Muscle of arm (tissue), 14 donors: ENCODE measurements at places on chromosomes 7 and 10.

DNA sequence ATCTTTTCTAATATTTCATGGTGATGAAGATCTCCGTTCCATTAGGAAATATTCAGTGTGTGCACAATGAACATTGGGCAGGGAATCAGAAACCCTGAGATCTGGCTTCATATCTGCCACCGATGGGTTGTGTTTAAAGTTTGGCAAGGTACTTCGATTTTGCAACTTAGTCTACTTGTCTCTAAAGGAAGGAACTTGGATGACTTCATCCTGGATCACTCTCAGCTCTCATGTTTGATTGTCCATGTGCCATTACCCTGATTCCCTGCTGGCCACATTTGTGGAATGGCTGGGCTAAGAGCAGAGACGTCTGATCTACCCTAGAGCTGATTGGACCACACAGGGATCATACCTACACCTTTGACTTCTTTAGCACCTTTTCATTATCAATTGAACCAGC is 177.0 kb upstream of the KMT2E start:
- DNase-seq, result no peak

DNA sequence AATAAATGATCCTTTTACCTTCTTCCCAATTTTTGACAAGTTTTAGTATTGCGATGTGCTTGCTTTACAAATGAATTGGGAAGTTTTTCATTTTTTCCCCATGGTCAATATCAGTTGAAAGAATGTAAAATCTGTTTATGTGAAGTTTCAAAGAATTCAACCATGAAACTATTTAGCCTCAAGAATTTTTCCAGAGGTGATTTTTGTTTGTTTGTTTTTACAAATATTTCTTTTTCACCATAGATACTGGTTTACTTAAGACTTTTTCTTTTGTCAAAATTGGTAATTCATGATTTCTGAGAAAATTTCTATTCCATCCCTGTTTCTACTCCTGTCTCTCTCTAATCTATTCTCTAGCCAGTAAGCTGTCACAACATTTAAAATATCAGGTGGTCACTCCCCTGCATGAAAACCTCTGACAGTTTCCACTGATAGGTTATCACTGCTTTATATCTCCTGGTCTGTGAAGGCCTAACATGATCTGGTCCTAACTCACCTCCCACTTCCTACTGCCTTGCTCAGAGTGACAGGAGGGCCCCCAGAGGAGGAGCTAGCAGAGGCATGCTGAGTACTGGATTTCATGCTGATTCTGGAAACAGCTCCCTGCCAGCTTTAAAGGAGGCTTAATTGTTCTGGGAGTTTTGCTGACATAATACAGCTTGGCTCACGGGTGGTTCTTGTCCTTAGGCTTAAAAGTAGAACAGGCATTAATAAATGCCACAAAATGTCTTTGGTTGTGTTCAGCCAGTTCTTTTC is 7.6 kb upstream of the ARMS2 start:
- DNase-seq, result no peak

DNA sequence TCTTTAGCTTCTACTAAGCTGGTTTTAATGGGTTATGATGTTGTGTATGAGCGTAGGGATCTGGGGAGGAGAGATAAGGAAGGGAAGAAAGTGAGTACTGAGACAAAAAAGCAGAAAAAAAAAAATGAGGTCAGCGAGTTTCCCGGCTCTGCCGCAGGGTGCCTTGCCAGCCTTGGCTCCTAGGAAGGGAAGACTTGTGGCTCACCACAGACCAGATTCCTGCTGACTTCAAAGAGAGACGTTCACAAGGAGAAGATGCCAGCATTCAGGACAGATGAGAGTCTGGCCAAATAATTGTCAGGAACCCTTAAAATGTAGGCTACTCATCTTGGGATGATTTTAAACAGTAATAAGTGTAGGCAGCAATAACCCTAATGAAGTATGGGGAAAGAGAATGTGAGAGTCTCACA is 11.4 kb upstream of the FAS start:
- no peak for DNase-seq

- DNase-seq, result no peak
Observed at GRCh38 chr10:105700218-105700617, 1059.1 kb downstream of the SORCS3 start.

DNA sequence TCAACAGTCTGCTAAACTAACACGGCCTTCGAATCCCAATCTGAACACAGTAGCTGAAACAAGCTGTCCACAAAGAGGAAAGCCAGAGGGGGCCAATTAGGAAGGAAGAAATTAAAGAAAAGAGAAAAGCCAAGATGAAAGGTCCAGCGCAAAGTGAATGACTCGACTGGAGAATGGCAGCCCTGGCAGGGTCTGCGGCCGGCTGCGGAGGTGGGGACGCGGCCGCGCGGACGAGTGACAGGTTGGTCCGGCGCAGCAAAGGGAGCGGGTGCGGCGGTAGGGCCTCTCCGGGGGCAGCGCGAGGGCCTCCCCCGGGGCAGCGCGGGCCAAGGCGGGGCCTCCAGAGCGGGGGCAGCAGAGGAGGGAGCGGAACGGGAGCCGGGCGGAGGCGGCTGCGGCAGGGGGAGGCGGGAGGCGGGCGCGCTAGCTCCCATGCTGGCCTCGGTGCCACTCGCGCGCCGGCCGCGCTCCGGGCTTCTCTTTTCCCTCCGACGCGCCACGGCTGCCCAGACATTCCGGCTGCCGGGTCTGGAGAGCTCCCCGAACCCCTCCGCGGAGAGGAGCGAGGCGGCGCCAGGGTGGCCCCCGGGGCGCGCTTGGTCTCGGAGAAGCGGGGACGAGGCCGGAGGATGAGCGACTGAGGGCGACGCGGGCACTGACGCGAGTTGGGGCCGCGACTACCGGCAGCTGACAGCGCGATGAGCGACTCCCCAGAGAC is at the start of gene VWC2:
Gene VWC2, plus strand, starts transcription at position 421 of the 718 bp plus-strand sequence. CDS start 1,798 bp downstream, outside the sequence.
- no peak for DNase-seq

DNA sequence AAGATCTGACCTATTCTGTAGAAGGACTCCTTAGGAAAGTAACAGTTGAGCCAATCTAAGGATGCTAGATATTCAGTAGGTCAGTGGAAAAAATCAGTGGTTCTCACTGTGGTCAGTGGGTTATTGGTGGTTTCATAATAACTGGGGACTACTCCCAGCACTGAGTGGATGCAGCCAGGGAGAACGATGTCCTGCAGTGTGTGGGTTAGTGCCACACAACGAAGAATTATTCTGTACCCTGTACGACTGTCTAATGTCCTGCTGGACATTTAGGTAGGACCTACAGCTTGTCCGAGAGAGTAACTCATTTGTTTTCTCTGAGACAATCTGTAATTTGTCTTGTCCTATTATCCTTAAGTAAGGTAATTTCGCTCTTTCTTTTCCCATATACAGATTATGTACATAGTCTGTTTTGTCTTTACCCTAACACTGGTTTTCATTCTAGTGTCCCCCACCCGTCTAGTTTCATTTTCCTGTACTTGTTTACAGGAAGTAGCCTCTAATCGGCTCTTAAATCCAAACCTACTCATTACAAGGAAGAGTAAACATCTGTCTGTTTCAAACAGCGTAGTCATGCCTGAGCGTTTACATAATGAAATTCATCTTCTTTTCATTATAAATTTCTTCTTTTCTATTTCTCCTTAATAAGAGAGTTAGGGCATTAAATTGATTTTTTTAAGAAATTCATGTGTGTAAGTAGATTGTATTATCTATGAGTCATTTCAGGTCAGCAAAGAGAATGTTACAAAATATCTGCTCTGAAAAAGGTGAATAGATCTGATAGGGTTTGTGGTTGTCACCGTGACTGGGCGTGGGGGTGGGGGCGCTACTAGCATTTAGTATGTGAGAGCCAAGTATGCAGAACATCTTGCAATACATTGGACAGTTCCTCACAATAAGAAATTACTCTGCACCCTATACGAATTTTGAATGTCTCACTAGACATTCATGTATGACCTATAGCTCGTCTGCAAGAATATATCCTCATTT is 8.3 kb upstream of the ZC3HAV1L start:
- no peak for DNase-seq

DNA sequence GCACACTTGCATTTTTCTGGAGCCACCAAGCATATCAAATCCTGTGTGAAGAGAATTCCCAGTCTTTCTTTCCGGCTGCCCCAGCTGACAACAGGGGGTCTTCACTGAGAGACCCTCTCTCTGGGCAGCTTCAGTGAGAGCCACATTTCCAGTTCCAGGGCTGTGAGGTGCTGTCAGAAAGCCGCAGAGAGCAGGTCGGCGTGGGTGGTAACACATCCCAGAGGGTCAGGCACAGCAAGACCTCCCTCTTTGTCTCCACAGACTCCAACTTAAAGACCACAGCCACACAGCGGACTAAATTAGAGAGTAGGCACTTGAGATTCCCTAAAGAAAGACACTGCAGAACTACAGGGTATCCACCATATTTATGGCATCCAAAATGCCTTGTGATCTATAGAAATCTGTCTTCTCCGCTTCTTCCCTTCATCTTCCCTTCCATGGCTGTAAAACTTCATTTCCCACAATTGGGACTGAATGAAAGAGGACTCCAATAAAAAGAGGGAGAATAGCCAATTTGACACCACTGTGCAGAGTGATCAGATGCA is 116.0 kb upstream of the C7orf33 start:
- DNase-seq, result no peak

DNA sequence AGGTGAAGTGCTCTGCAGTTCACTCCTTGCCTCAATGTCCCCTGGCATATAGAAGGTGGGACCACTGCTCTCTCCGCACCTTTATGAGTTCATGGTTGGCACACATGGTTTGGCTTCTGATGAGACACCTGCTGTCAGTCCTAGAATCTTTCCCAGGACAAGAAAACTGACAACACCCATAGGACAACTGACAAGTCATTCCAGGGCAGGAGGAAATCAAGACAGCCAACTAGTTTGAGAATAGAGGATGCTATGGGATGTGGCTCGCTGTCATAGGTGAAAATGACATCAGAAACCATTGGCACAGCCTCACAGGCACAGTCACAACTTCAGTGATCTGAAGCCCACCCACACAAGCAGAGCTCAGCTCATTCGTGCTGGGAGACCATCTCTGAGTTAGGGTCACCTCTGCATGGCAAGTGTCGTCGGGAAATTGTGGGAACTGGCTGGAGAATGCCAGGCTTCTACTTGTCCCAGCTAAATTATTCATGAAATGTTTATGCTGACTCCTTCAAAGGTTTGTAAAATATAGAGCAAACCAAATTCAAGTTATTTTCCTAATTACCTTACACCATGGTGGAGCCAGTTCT is 762.4 kb downstream of the GRID1 start:
- no peak for DNase-seq

- DNase-seq, result no peak
Observed at GRCh38 chr10:24237801-24238395, 29.0 kb downstream of the KIAA1217 start.

DNA sequence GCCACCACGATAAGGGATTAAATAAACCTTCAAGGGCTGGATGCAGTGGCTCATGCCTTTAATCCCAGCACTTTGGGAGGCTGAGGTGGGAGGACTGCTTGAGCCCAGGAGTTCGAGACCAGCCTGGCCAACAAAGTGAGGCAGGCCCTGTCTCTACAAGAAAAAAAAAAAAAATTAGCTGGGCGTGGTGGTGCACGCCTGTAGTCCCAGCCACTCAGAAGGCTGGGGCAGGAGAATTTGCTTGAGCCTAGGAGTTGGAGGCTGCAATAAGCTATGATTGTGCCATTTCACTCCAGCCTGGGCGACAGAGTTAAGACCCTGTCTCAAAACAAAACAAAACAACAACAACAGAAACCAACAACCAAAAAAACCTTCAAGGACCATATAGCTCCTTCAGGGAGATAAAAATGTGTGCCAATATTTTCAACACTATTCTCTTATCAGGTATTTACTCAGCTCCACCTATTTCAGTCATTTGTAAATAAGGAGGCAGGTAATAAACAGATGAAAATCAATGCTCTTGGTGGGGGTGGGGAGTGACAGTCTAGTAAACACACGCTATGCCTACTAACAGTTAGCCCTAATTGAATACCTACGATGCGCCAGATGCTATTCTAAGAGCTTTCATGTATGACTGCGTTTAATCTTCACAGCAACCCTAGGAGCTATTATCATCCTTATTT is 13.2 kb downstream of the BAIAP2L1 start:
- DNase-seq, result no peak

GRCh38 chr10:50426485-50426884 is 175.2 kb upstream of the ASAH2 start:
- no peak for DNase-seq

GRCh38 chr7:139808846-139809442 is 20.1 kb upstream of the TBXAS1 start:
- no peak for DNase-seq

GRCh38 chr7:47967708-47968107 is 11.7 kb downstream of the HUS1 start:
- DNase-seq, result no peak

- DNase-seq, result no peak
Observed at GRCh38 chr7:132687981-132688383, 111.7 kb upstream of the PLXNA4 start.

DNA sequence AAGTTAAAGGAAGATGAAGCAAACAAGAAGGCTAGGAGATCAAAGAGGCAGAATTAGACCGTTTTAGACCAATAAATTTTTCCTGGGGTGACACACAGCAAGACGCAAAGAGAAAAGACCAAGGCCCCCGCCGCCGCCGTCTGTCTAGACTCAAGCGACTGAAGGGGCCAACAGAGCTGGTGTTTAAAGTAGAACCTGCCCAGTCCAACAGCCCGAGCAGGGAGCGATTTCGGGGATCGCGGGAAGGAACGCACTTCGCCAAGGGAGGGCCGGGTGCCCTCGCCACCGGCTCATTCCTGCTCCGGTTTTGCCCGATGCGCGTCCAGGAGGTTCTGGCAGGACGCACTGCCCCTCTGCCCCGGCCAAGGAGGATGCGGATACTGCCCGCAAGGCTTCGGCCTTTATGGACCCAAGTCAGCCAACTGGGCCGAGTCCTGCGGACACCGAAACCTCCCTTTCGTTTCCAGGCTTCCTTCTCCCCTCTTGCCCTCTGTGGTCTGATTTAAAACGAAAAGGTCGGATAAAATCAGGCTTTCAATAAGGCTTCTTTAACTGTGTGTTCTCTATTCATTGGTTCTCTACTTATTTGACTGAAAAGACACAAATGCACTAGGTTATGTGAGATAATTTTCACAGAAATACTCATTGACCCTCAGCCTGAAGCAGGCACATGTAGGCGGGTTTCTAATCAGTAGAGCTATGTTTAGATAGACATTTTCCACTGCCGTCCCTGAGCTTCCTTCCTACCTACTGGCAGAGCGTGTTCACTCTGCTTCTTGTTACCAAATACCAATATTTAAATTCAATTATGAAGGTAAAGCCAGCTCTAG is 2.2 kb upstream of the HOXA7 start:
- DNase-seq, result no peak

DNA sequence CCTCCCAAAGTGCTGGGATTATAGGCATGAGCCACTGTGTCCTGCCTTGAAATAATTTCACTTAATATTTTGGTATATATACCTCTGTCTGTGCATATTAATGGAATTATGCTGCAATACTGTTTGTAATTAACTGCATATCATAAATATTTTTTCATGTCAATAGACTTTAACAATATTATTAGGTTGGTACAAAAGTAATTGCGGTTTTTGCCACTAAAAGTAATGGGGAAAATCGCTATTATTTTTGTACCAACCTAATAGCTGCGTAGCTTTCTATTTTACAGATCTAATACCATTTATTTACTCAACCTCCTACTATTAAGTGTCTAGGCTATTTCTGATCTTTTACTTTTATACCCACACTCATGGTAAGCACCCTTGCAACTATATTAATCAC is 3.9 kb upstream of the PDE6C start:
- DNase-seq, result no peak

- no peak for DNase-seq
Observed at GRCh38 chr10:42941295-42941644, 135.6 kb upstream of the RET start.

- DNase-seq, result no peak
Observed at GRCh38 chr10:77357611-77358310, 279.8 kb downstream of the KCNMA1 start.

GRCh38 chr10:111103196-111103840 is 26.5 kb downstream of the ADRA2A start:
- DNase-seq, result no peak
